Right atrium auricular region (tissue), 2 donors: ENCODE measurements at places on chromosomes 13 and 19. TPM values are rescaled to one million over a fixed set of nuclear protein-coding genes. Genes with fewer than 3 reads are reported as not detected.

SLC5A5 gene
- not detected for total RNA-seq

- DNase-seq = peak; percentile 58
These were observed 23.9 kb upstream of the GAS6 start for GRCh38 chr13:113887700-113888201.

DNA sequence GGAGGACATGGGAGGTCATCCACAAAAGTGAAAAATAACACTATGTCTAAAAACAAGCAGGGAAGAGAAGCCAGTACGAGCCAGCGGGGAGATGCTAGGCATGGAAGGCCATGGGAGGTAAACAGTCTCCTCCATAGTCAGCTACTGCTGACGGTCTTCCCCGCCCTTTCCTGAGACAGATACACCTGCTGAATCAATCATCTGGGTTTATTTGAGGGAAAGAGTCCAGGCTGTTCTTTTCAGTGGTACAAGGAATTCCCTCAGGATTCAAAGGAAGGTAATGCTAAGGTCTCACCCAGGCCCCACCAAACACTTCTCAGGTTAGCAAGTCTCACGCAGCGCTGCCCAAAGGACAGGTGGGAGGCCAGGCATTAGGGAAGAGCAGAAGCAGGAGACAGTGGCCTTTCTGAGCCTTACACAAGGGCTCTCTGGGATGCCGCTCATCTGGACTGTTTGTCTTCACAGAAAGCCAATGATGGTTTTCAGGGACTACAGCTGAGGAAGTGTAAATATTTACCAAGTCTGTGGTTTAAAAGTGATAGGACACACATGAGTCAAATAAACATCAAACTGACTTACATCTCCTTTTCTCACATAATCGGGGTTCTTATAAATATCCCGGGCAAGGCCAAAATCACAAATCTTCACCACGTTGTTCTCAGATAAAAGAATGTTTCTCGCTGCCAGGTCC lies 173.9 kb downstream of the FLT1 start:
- DNase-seq = no peak

ODAD3 gene
- 0.22 TPM for total RNA-seq

NLRP11 gene
- total RNA-seq = not detected

DNA sequence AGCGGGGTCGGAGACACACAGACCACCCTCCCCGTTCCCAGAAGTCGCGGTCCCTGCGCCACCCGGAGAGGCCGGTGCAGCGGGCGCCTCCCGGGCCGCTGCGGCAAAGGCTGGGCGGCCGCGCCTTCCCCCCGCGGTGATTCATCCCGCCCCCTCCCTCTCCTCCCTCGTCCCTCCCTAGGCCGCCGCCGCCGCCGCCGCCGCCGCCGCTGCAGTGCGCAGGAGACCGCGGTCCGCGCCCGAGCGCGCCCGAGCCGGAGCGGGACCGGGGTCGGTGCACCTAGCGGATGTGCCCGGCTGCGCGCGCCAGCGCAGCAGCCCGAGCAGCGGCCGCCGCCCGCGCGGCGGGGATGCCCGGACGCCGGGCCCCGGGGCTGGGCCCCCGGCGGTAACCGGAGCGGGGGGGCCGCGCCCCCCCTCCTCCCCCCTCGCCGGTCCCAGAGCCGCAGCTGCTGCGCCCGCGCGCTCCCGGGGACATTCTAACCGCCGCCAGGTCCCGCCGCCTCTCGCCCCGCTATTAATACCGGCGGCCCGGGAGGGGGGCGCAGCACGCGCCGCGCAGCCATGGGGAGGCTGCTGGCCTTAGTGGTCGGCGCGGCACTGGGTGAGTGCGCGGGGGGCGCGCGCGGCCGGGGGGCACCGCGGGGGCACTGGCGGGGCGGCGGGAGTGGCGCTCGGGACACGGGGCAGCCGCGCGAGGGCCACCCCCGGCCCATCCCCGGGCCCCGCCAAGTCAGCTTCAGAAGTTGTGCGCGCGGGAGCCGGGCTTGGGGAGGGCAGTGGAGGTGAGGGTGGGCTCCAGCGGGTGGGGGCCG lies at the start of gene SCN1B:
TSS of gene SCN1B (plus strand) at position 214 of the 815 bp plus-strand sequence. CDS start at position 565, 351 bp downstream.
- no peak for DNase-seq

DNA sequence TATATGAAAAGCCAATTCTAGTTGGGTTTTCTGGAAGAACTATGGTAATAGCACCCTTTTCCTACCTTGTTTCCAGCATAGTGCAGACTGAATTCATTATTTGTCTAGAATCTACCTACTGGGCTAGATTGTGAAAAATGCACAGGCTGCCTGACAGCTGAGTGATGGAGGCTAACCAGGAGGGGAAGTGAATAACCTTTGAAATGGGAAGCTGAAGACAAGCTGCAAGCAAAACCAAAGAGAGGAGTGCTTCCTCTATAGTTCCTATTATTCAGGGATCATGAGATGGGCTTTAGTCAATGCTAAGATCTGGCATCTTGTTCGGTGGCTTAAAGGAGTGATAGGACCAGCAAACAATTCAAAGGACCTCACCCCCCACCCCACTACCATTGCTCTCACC lies 26.9 kb downstream of the MZT1 start:
- DNase-seq = no peak
